ENCODE measurements at places on chromosomes 12 and 14. TPM values are rescaled to one million over a fixed set of nuclear protein-coding genes. Genes with fewer than 3 reads are reported as not detected.

DNA sequence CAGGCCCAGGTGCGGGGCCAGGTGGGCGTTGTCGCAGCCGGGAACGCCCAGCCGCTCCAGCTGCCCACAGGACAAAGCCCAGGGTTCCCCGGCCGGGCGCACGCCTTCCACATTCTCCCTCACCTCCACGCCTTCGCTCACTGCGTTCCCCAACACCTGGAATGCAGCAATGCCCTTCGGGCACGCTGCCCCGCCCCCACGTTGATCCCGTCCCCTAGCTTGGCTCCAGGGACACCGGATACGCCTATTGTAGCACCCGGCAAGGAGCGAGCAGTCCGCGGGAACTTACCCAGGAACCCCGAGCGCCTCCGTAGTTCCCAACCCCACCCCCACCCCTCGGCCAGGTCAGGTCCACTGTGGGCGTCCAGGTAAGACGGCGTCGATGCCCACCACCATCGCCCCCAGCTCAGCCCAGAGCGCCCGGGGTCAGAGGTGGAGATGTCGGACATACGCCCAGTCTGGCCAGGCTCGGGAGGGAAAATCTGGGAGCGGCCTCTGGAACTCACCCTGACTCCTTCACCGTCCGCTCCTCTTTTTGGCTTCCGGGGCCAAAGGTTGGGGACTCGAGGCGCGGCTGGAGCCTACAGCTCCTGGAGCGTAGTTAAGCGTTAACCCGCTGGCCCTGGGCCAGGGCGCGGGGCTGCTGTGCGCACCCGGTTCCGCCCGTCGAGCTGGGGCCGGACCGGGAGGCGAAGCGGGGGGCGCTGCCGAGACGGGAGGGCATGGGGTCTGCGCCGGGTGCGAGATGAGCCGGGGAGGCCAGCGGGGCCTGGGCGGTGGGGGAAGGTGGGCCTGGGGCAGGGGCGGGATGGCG is 594 bp upstream of the CEP170B start:
- H3K27ac ChIP-seq: peak overlapping the region; percentile 85
- no peaks in the 10 kb centered on the region for H3K27me3 ChIP-seq
- DNase-seq: peak; percentile 67
- no peaks in the 10 kb centered on the region for H3K36me3 ChIP-seq

- H3K4me1 ChIP-seq: peaks cover 3% of the 10 kb centered on the region
- H3K27me3 ChIP-seq: peaks cover 4% of the 10 kb centered on the region
- peak overlapping the region; percentile 28 for H3K4me3 ChIP-seq
These were observed 10.5 kb downstream of the ARHGEF25 start for GRCh38 chr12:57621497-57622292.

GRCh38 chr12:25207846-25208245 is 12.8 kb downstream of the ETFRF1 start:
- H3K4me1 ChIP-seq: no peaks in the 10 kb centered on the region
- DNase-seq: no peak
- no peak overlapping the region for H3K27ac ChIP-seq
- H3K4me3 ChIP-seq: no peak overlapping the region
- H3K36me3 ChIP-seq: no peaks in the 10 kb centered on the region

DNA sequence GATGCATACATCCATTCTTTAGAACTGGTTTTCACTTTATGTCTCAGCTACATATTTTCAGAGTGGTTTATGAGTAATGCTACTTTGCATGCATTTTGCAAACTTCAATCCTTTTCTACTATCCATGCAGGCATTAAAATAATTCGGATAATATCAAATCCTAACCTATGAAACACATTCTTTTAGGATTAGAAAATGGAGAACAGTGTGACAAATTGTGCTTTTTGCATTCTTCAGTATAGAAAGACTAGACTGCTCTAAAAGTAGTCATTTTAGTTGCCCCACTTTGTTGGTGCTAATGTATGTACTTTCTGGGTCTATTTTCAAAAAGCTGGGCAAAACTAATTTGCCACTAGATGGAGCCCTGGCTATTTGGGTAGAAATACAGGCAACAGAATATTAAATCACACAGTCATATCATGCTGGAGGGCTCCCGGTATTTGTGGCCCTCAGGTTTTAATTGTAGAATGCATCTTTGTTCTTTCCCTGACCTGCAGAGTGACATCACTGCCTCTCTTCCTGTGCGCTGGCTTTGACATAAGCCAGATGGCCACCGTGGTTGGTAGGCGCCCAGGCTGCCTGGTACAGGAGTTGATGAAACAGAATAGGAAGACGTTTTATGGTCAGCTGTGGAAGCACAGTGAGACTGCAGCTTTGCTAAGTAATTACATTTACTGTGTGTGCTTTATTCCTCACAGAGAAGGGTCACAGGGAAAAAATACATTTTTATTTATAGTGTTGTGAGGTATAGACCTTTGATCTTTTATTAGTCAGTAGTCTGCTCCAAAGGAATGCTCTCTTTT is 28.1 kb downstream of the MSRB3 start:
- no peak for DNase-seq
- peaks cover 3% of the 10 kb centered on the region for H3K27me3 ChIP-seq
- no peak overlapping the region for H3K4me3 ChIP-seq
- no peaks in the 10 kb centered on the region for H3K36me3 ChIP-seq
- H3K4me1 ChIP-seq: no peaks in the 10 kb centered on the region

GRCh38 chr12:81274637-81275529 is 197.0 kb downstream of the ACSS3 start:
- H3K27ac ChIP-seq: no peak overlapping the region
- H3K4me3 ChIP-seq: no peak overlapping the region
- no peak for DNase-seq
- no peaks in the 10 kb centered on the region for H3K36me3 ChIP-seq

- no peaks in the 10 kb centered on the region for H3K27me3 ChIP-seq
- H3K36me3 ChIP-seq: no peaks in the 10 kb centered on the region
- H3K4me3 ChIP-seq: no peak overlapping the region
- H3K27ac ChIP-seq: no peak overlapping the region
- DNase-seq: no peak
These were observed 333.0 kb downstream of the CCER1 start for GRCh38 chr12:90621927-90622326.

The AKAP3 gene
- total RNA-seq: 3.3 TPM

- no peak for DNase-seq
- peaks cover 12% of the 10 kb centered on the region for H3K4me1 ChIP-seq
- H3K27me3 ChIP-seq: no peaks in the 10 kb centered on the region
- H3K27ac ChIP-seq: peak overlapping the region; percentile 77
These were observed 180.0 kb downstream of the ESR2 start for GRCh38 chr14:64114166-64114565.

The GSC gene
- 0.61 TPM for total RNA-seq

The SERPINA9 gene
- not detected for total RNA-seq

GRCh38 chr12:47188576-47189441 is 109.0 kb upstream of the AMIGO2 start:
- peaks cover 22% of the 10 kb centered on the region for H3K4me1 ChIP-seq
- no peak overlapping the region for H3K27ac ChIP-seq
- H3K27me3 ChIP-seq: no peaks in the 10 kb centered on the region
- no peak for DNase-seq
- H3K36me3 ChIP-seq: no peaks in the 10 kb centered on the region

The LTBP2 gene
- total RNA-seq: 5.6 TPM

The FZD10 gene
- total RNA-seq: 0.26 TPM

DNA sequence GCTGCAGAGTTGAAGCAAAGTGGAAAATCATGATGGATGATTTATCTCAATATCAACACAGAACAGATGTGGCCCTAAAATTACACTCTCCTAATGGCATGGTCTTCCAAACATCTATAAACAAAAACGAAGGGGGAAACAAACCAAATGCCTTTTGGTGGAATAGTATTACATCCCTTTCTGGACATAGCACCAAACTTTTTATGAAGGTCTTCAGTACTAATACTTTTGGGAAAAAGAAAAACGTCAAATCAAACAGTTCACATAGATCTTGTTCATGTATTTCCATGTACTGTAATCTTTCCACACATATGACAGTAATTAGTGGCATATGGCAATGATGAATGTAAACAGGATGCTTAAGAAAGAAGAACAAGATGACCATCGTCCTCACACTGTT is 22.9 kb upstream of the ANAPC7 start:
- H3K4me3 ChIP-seq: no peak overlapping the region
- no peak overlapping the region for H3K27ac ChIP-seq
- no peaks in the 10 kb centered on the region for H3K27me3 ChIP-seq
- no peaks in the 10 kb centered on the region for H3K36me3 ChIP-seq

The BLOC1S1 gene
- 60.6 TPM for total RNA-seq

The LYZ gene
- total RNA-seq: 44.3 TPM

- DNase-seq: no peak
- H3K27ac ChIP-seq: no peak overlapping the region
- H3K36me3 ChIP-seq: no peaks in the 10 kb centered on the region
- no peaks in the 10 kb centered on the region for H3K4me1 ChIP-seq
- no peak overlapping the region for H3K4me3 ChIP-seq
- H3K27me3 ChIP-seq: no peaks in the 10 kb centered on the region
These were observed 146.1 kb upstream of the LRIG3 start for GRCh38 chr12:59066445-59066844.

DNA sequence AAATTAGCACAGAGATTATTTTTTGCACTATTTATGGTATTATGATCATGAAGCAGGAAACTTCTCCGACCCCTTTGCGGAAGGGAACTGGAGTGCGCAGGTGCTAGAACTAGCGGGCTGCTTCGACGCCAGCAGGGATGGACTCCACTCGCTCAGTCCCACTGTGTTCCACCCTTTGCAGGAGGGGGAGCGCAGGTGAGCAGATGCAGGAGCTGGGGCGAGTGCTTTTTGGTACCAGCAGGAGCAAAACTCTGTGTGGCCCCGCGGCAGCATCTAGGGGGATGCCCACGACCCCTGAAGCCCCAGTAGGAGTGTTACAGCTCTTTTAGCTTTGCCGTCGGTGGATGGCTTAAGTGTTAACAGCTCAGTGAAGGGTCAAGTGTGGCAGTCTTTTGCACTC is 113.9 kb downstream of the TMEM132D start:
- H3K4me3 ChIP-seq: no peak overlapping the region
- peaks cover 8% of the 10 kb centered on the region for H3K27me3 ChIP-seq
- DNase-seq: no peak
- H3K27ac ChIP-seq: no peak overlapping the region
- no peaks in the 10 kb centered on the region for H3K4me1 ChIP-seq

- H3K36me3 ChIP-seq: no peaks in the 10 kb centered on the region
- H3K27ac ChIP-seq: no peak overlapping the region
- no peaks in the 10 kb centered on the region for H3K4me1 ChIP-seq
- no peak for DNase-seq
These were observed 132.7 kb upstream of the USP15 start for GRCh38 chr12:62127516-62127915.

The KRT7 gene
- total RNA-seq: 60.1 TPM

GRCh38 chr12:102824218-102824835 is 92.7 kb downstream of the PAH start:
- DNase-seq: peak; percentile 37
- H3K27me3 ChIP-seq: no peaks in the 10 kb centered on the region
- H3K27ac ChIP-seq: no peak overlapping the region

- peak; percentile 67 for DNase-seq
- no peak overlapping the region for H3K4me3 ChIP-seq
- no peaks in the 10 kb centered on the region for H3K36me3 ChIP-seq
These were observed 14.5 kb upstream of the KRT83 start for GRCh38 chr12:52335598-52336262.

The PTPN6 gene
- 20.8 TPM for total RNA-seq

GRCh38 chr12:88207921-88208620 is 66.0 kb downstream of the TMTC3 start:
- no peak overlapping the region for H3K4me3 ChIP-seq
- no peaks in the 10 kb centered on the region for H3K27me3 ChIP-seq
- no peak for DNase-seq
- no peaks in the 10 kb centered on the region for H3K36me3 ChIP-seq

- H3K36me3 ChIP-seq: no peaks in the 10 kb centered on the region
- H3K4me1 ChIP-seq: peaks cover 11% of the 10 kb centered on the region
- H3K27ac ChIP-seq: peak overlapping the region; percentile 83
- no peak for DNase-seq
- H3K27me3 ChIP-seq: no peaks in the 10 kb centered on the region
- no peak overlapping the region for H3K4me3 ChIP-seq
These were observed 7.5 kb upstream of the ETFBKMT start for GRCh38 chr12:31651893-31652521.

GRCh38 chr12:18296909-18297280 is 35.6 kb downstream of the PIK3C2G start:
- H3K36me3 ChIP-seq: no peaks in the 10 kb centered on the region
- H3K4me1 ChIP-seq: no peaks in the 10 kb centered on the region
- DNase-seq: no peak
- no peaks in the 10 kb centered on the region for H3K27me3 ChIP-seq
- H3K27ac ChIP-seq: no peak overlapping the region

DNA sequence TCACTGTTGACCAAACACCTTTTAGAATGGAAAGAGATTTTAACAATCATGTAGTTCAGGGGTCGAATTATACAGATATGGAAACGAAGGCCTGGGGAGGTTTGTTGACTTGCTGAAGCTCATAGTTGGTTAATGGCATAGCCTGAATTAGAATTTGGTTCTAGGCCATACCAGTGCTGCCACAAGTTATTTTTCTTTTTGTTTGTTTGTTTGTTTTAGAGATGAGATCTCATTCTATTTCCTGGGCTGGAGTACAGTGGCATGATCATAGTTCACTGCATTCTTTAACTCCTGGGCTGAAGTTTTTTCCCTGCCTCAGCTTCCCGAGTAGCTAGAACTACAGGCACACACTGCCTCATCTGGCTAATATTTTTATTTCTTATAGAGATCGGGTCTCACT is 25.4 kb upstream of the ALG10B start:
- H3K36me3 ChIP-seq: no peaks in the 10 kb centered on the region
- H3K4me3 ChIP-seq: no peak overlapping the region
- H3K4me1 ChIP-seq: no peaks in the 10 kb centered on the region
- no peaks in the 10 kb centered on the region for H3K27me3 ChIP-seq

The ANKRD33 gene
- total RNA-seq: not detected

- H3K4me3 ChIP-seq: no peak overlapping the region
- H3K27ac ChIP-seq: no peak overlapping the region
- H3K36me3 ChIP-seq: no peaks in the 10 kb centered on the region
- no peaks in the 10 kb centered on the region for H3K4me1 ChIP-seq
- no peaks in the 10 kb centered on the region for H3K27me3 ChIP-seq
- DNase-seq: no peak
These were observed 61.6 kb downstream of the SPPL3 start for GRCh38 chr12:120842595-120842994.

DNA sequence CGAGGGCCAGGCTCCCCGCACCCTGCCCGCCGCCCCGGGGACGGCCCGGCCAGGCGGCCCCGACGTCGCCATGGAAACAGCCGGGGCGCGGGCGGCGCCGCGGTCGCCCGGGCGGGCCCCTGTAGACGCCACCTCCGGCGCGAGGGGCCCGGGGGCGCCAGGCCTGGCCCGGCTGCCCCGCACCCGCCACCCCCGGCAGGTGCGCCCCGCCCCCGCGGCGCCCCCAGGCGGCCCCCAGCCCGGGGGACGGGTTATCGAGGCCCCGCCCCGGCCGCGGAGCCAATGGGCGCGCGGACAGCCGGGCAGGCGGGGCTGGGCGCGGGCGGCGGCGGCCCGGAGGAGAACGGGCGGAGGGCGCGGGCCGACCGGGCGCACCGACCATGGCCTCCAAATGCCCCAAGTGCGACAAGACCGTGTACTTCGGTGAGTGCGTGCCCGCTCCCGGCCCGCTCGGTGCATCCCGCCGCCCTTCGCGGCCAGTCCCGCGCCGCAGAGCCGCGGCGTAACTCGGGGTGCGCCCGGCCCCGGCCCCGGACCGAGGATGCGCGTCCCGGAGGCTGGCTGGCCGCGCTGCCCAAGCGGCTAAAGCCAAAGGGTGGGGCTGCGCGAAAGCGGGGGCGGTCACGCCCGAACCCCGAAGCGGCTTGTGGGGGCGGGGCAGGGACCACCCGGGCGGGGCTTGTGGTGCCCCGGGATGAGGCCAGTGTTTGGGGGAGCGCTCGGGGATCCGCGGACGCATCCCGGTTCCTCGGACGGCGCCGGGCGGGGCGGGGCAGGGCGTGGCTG is at the start of gene CRIP2:
CRIP2 (plus strand) TSS at position 339 of the 786 bp plus-strand sequence; CDS start at position 381, 42 bp downstream.
- DNase-seq: no peak
- H3K4me3 ChIP-seq: peak within 1 kb of the TSS; percentile 51
- H3K27ac ChIP-seq: peak within 1 kb of the TSS; percentile 74
- H3K36me3 ChIP-seq: no peaks in the 10 kb centered on the region
- H3K4me1 ChIP-seq: peaks cover 12% of the 10 kb centered on the region

All from pancreas (tissue), 10 donors.